NCI-H1092 treated with DMSO at 0.1 percent for 48 hours (cell line): ENCODE measurements at places on chromosomes 6 and 20.

- DNase-seq = no peak
Measured at GRCh38 chr6:57222743-57223077, 603 bp upstream of the RAB23 start.

GRCh38 chr6:83378621-83379388 lies 52.0 kb downstream of the ME1 start:
- DNase-seq = no peak

DNA sequence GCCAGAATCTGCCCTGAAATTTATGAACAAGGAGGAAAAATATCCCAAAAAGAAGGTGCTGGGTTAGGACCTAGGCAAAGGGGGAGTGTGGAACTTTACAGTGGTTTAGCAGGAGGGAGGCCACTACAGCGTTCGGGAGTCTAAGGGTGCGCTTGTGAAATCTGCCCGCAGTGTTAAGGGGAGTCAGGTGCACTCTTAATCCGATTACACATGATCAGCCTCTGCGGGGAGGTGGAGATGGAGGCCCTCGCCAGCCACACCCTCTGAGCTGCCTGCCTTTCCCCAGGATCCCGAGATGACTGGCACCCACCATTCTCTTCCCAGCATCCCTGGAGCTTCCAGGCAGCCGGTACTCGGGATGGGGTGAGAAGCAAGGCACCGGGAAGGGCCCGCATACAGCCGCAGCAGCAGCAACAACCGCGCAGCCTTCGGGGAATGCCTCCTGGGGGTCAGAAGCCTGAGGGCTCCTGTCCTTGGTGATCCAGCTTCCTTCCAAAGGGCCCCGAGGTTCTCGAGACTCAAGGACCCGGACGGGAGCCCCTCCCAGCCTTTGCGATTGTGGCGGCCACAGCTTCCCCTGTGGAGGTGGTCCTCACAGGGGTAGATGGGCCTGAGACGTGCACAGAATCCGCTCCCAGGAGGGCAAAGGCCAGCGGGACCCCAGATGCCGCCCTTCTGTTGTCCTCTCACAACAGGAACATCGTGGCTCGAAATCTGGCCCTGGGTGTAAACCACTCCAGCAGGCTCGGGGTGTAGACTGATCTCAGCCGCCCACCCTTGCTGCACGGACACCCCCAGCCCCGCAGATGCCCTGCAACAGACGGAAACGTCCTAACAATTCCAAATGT lies 57.3 kb upstream of the CST7 start:
- DNase-seq = no peak

- no peak for DNase-seq
Measured at GRCh38 chr6:44133981-44134711, 6.8 kb downstream of the TMEM63B start.

GRCh38 chr6:106872049-106872448 lies 102.5 kb downstream of the CD24 start:
- DNase-seq = no peak

- DNase-seq = no peak
Measured at GRCh38 chr6:160077526-160077925, 44.1 kb upstream of the SLC22A1 start.

DNA sequence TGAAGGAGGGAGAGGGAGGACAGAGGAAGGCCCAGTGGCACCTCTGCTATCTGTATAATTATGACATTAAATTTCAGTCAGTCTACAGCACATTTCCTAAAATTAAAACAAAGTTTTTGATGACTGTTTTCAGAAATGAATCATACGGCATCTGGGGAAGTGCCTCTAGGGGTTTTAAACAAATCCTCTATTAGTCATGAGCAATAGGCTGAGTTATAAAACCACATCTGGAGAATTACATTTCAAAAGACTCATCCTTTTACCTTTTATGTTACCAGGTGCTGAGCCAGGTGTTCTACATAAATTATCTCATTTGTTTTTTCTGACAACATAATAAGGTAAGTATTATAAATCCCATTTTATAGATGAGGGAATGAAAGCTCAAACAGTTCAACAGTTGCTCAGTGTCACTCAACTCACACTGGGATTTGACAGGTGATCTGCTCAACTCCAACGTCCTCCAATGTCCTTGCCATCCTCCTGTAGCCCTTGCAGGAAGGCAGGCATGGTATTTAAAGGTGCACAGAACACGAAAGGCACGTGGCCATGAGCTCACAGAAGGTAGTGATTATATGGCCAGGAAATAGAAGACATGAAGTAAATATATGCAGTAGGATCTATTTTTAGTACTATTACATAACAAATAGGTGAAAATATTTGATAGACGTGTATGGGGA lies 184.2 kb upstream of the MAN1A1 start:
- no peak for DNase-seq

DNA sequence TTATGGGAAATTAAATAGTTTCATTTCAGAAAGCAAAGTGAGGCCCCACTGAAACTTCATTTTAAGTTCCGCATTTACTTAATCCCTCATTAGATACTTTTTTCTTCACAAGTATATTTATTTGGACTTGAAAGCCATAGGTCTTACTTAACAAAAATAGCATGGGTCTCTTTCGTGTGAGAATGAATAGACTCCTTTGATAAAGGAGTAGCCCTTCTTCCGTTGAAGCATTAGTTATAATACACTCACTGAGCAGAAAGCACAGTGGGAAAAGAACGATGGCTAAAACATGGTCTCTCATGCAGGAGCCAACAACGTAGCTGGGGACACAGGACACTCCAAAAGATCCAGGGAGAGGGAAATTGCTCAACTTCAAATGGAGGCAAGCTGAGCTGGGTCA lies 130.4 kb downstream of the SLC23A2 start:
- no peak for DNase-seq

DNA sequence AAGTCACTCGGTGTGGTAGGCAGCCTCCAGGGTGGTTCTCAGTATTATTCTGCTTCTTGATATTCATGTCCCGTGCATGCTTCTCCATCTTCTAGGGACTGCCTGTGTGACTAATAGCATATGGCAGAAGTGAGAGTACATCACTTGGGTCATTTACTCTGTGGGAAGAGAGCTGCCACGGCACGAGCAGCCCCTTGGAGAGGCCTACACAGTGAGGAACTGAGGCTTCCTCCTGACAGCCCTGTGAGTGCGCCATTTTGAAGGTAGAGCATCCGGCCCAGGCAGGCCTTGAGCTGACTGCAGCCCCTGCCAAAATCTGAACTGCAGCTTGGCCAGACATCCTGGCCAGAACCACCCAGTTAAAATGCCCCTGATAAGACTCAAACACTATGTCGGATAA lies 17.3 kb upstream of the MCUR1 start:
- no peak for DNase-seq

GRCh38 chr20:52624281-52624680 lies 347.9 kb upstream of the TSHZ2 start:
- no peak for DNase-seq

- DNase-seq = no peak
Measured at GRCh38 chr6:154356113-154356512, 490 bp downstream of the IPCEF1 start.

DNA sequence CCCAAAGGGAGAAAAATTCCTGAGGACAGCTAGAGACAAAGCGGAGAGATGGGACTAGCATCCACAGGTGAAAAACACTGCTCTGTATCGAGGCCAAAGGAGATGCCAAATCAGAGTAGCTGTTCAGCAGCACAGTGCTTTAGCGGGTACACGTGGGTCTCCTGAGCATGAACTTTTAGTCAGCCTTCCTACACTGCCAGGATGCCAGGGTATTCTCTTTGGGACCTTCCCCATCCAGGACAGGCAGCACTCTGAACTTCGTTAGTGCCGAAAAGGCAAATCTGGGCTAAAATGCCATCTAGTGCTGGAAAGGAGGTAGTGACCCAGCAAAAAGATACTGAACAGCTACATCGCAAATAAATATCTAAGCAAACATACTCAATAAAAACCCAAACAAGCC lies 64.9 kb downstream of the C6orf58 start:
- peak; percentile 4 for DNase-seq

- DNase-seq = no peak
Measured at GRCh38 chr6:111605100-111605751, 452 bp downstream of the TRAF3IP2 start.

GRCh38 chr6:147157930-147158329 lies 46.3 kb upstream of the STXBP5 start:
- DNase-seq = no peak

- DNase-seq = no peak
Measured at GRCh38 chr6:122068291-122068769, 331.1 kb upstream of the HSF2 start.

DNA sequence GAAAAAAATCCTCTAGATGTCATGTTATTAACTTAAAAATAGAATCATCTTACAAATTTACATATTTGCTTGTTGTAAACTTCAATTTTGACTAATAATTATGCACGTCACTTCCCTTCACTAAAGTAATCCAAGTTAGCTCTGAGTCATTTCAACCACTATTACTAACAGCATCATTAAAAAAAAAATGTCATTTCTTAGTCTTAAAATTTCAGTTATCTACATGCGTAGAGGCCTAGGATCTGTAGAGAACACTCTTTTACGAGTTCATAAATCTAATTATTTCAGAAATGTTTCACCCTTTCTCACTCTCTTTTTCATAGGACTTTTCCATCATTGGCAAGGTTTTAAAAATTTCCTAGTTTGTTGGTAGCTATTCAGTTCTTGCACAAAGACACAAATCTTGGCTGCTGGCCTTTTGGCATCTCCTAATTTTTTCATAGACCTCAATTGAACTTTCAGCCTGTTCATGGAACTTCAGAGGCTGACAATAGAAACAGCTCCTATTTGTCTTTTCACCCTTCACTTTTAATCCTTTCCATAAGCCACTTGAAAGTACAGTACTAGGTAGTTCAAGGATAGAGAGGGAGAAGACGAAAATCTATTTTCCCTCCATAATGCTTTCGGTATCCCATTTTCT lies 61.5 kb downstream of the OGFRL1 start:
- no peak for DNase-seq

DNA sequence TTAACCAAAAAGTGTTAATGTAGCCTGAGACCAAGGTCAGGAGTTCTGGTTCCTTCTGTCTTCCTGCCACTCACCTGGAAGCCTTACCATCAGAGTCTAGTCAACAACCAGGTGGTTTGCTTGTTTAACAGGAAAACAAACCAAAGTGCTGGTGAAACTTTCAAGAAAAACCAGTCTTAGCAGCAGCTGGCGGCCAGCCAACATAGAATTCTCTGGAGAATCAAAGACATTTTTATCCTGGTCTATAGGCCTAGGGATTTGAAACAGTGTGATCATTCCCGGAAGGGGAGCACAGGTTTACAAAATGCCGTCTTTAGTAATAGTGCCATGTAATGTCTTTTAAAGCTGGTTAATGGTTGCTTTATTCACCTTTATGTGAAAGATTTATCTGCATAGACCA lies 146.6 kb upstream of the AKIRIN2 start:
- DNase-seq = no peak

GRCh38 chr6:52183131-52183713 lies 3.0 kb upstream of the IL17A start:
- DNase-seq = no peak

- DNase-seq = no peak
Measured at GRCh38 chr6:12537389-12537788, 179.2 kb upstream of the PHACTR1 start.

- DNase-seq = no peak
Measured at GRCh38 chr6:160198606-160199211, 59.9 kb downstream of the SLC22A2 start.

DNA sequence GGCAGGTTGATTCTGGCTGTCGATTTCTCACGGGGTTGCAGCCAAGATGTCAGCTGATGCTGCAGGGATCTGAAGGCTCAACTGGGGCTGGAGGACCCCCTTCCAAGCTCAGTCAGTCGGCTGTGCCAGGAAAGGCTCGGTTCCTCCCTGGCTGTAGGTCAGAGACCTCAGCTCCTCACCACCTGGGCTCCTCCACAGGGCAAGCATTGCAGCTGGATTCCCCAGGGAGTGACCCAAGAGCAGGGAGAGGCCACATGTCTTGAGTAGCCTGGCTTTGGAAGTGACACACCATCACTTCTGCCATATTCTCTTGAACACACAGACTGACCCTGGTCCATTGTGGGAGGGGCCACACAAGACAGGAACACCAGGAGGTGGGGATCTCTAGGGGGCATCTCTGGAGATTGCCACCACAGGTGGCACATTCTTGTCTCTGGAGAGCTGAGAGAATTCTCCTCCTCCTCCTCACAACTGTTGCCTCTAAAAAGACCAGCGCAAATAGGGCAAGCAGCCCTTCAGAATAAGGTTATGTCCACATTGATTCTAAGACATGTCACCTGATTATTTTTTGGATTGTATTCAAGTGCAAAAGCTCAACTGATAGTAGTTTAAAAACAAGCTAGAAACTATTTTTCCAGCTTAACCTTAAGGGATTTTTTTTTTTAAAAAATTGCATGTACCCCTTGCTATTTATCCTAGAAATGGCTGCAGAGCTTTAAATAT lies 270.5 kb downstream of the NRN1 start:
- no peak for DNase-seq

DNA sequence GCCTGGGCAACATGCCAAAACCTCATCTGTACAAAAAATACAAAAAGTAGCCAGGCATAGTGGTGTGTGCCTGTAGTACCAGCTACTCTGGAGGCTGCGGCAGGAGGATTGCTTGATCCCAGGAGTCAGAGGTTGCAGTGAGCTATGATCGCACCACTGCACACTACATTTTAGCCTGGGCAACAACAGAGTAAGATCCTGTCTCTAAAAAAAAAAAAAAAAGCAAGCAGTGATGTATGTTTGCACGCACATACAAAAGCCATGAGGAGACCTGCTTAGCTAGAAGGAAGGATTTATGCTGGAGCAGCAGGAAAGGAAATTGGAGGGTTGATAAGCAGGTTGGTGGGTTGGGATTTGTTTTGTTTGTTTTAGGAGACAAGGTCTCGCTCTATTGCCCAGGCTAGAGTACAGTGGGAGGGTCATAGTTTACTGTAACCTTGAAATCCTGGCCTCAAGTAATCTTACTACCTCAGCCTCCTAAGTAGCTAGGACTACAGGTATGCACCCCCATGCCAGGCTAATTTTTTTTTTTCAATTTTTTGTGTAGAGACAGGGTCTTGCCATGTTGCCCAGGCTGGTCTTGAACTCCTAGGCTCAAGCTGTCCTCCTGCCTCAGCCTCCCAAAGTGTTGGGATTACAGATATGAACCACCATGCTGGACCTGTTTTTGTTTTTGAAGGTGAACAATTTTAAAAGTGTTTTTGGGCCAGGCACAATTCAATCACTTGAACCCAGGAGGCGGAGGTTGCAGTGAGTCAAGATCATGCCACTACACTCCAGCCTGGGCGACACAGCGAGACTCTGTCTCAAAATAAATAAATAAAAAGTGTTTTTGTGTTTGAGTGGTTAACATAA lies 4.0 kb downstream of the ZSWIM3 start:
- no peak for DNase-seq

DNA sequence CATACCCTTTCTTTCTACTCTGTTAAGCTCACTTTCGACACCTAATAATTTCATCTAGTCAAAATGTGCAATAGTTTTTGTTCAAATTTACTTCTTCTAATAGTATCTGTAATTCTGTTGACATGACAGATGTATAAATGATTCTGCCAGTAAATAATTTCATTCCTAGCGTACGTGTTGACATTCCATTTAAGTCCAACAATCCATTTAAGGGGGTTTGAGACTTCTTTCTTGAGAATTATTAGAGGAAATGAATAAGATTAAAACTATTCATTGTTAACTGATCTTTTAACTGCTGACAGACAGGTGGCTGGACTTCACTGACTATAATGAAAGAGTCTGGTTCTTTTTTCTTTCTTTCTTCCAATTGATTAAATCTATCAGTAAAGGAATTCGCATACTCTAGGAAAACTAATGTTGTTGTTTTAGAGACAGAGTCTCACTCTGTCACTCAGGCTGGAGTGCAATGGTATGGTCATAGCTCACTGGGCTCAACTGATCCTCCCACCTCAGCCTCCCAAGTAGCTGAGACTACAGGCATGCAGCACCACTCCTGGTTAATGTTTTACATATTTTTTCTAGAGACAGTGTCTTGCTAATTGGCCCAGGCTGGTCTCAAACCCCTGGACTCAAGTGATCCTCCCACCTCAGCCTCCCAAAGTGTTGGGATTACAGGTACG lies 55.9 kb downstream of the MAP3K5 start:
- DNase-seq = no peak
